ENCODE measurements at places on chromosomes 11 and 22.

DNA sequence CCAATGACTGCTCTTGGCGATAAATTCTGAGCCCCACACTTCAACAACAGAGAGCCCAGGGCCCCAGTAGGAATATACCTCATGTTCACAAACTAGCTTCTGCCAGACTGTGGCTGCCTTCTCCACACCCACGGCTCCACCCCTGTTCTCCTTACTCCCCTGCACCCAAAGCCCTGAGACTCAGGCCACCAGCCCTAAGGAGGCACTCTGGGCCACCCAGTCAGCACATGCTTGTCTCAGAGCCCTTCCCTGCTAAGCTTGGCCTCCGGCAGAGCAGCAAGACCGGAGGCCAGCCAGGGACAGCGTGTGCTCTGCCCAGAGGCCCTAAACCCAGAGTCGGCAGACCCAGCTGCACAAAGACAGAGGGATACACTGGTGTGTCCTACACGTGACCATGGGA lies 27.9 kb downstream of the SPATA19 start:
- no peak for DNase-seq

- DNase-seq: no peak
Observed at GRCh38 chr11:43486141-43486540, 127.4 kb downstream of the TTC17 start.

- no peak for DNase-seq
Observed at GRCh38 chr11:65932558-65932919, 12.7 kb upstream of the TSGA10IP start.

DNA sequence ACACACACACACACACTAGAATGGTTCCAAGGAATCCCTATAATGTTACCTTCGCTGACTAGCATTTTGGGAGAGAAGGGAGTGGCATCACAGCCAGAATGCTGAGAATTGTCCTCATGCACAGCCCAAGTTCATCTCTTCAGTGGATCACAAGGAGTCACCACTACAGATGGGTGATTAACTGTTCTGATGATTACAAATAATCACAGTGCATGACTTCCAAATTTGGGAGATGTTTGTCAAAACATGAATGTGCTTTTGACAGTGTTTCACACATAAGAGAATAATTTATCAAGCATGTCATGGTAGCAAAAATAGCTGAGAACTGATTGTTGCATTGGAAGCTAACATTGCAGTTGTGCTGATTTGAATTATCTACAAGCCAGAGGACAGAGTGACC lies 80.9 kb upstream of the SC5D start:
- no peak for DNase-seq

- DNase-seq: no peak
Observed at GRCh38 chr11:115548878-115549528, 44.8 kb upstream of the CADM1 start.

DNA sequence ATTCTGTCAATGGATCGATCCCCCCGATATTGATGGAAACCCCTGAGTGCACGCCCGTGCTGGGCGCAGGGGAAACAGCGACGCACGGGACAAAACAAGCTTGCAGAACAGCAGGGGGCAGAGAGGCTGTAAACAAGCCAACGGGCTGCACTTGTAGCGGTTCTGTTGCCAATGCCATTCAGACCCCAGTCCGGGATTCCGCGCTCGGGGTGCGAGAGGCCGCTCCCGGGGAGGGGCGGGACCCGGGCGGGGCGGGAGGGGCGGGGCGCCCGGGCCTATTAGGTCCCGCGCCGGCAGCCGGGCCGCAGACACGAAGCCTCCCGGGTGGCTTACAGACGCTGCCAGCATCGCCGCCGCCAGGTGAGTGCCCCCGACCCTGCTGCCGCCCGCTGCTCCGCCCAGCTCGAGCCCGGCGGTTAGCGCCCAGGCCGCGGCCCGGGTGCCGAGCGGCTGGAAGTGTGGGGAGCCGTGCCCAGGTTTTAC lies at the start of gene BIK:
Gene BIK (plus strand): TSS at position 307 of the 483 bp plus-strand sequence. CDS start 13,273 bp downstream, outside the sequence.
- DNase-seq: no peak

GRCh38 chr11:110319501-110319900 lies 23.1 kb upstream of the RDX start:
- DNase-seq: no peak
